ENCODE measurements at places on chromosomes 1 and 21. TPM values are rescaled to one million over a fixed set of nuclear protein-coding genes. Genes with fewer than 3 reads are reported as not detected.

- ATAC-seq, result no peak
These were observed 103.5 kb downstream of the RPE65 start for GRCh38 chr1:68346188-68346808.

- no peak for ATAC-seq
These were observed 13.8 kb downstream of the RGS4 start for GRCh38 chr1:163082971-163083370.

DNA sequence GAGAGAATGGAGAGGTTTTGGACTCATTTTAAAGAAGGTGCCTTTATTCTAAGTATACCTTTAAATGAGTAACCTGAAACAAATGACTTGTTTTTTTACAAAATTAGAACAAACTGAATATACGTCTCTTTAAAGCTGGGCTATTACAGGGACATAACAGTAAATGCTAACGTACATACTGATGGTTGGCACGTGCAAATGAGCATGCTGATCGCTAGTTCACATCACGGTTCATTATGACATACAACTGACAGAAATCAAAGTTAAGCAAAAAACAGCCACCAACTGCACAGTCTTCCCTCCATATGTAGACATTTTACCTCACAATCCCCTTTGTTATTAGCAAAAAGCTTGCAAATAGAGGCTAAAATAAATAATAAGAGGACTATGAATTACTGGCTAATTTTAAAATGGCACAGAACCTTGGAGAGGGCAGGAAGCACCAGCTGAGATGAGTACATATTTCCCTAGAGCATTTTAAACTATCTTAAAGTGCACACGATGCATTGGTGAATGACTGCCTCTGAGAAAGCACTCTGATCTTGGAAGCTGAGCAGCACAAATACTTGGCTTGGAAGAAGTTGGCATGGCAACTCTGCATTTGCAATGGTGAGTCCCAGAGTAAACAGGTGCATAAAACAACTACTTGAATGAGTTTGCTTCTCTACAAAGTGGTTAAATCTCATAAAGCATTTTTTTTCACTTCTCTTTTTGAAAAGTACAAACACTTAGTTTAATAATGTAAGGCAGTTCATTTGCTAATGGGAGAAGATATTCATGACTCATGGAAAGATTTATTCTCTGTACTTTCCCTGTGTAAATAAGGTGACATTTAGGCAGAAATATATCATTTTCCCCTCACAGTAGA is 204.7 kb downstream of the LHX8 start:
- peak; percentile 71 for ATAC-seq

GRCh38 chr1:119431836-119432235 is 16.9 kb downstream of the HSD3B2 start:
- ATAC-seq, result peak; percentile 61

GRCh38 chr1:59707178-59707791 is 107.5 kb upstream of the HOOK1 start:
- ATAC-seq, result peak; percentile 97

GRCh38 chr1:70355920-70356319 is 1.4 kb upstream of the ANKRD13C start:
- ATAC-seq, result no peak

GRCh38 chr1:183912265-183912886 is 107.5 kb downstream of the RGL1 start:
- no peak for ATAC-seq

DNA sequence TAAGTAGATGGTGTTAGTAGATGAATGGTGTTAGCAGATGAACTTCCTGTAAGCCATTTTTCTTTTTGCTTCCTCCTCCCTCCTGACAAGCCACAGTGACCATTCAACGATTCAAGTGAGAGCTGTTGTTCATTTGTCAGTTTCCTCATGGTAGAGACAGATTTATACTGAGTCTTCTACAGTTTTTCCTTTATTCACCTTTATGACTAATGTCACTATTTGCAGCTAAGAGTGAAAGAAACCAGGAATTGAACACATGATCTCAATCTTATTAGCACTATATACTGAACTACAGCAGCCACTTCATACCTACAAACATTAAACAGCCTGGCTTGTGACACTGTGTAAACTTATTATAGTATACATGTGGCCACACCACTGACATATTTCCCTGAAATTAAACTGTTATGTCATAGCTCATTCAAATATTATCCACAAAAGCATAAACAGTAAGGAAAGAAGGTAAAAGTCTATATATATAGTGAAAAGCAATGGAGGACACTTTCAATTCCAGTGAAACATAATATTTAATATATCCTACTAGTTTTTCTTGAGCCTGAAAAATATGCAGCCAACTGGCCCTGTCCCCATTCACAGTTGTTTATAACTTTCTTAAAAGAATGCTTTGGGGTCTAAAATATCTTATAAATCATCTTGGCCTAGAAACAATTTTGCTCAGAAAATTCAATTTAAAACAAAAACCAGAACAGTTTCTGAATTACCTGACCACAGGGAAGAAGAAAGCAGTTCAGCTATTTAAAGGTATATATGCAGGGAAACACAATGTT is 566.9 kb upstream of the ZRANB2 start:
- peak; percentile 38 for ATAC-seq

- no peak for ATAC-seq
These were observed 12.2 kb downstream of the ENO1 start for GRCh38 chr1:8866173-8866791.

- peak; percentile 37 for ATAC-seq
These were observed 153.8 kb upstream of the HMGB4 start for GRCh38 chr1:33709783-33710718.

DNA sequence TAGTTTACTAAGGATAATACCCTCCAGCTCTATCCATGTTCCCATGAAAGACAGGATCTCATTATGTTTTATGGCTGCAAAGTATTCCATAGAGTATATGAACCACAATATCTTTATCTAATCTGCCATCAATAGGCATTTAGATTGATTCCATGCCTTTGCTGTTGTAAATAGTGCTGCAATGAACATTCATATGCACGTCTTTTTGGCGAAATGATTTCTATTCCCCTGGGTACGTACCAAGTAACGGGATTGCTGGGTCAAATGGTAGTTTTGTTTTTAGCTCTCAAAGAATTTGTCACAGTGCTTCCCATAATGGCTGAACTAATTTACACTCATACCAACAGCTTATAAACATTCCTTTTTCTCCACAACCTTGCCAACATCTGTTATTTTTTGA is 750.9 kb downstream of the BRINP3 start:
- no peak for ATAC-seq

- ATAC-seq, result peak; percentile 77
These were observed 2.2 kb downstream of the CAMK1G start for GRCh38 chr1:209585672-209586071.

DNA sequence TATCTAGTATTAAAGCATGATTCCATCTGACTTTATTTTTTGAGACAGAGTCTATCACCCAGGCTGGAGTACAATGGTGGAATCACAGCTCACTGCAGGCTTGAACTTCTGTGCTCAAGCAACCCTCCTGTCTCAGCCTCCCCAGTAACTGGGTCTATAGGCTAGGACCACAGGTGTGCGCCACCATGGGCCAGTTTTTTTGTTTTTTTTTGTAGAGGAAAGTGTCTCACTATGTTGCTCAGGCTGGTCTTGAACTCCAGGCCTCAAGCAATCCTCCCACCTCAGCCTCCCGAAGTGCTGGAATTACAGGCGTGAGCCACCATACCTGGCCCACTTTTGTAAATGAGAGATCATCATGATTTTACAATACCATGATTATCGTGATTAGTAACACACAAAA is 9.2 kb downstream of the PPP1R15B start:
- ATAC-seq, result peak; percentile 23

DNA sequence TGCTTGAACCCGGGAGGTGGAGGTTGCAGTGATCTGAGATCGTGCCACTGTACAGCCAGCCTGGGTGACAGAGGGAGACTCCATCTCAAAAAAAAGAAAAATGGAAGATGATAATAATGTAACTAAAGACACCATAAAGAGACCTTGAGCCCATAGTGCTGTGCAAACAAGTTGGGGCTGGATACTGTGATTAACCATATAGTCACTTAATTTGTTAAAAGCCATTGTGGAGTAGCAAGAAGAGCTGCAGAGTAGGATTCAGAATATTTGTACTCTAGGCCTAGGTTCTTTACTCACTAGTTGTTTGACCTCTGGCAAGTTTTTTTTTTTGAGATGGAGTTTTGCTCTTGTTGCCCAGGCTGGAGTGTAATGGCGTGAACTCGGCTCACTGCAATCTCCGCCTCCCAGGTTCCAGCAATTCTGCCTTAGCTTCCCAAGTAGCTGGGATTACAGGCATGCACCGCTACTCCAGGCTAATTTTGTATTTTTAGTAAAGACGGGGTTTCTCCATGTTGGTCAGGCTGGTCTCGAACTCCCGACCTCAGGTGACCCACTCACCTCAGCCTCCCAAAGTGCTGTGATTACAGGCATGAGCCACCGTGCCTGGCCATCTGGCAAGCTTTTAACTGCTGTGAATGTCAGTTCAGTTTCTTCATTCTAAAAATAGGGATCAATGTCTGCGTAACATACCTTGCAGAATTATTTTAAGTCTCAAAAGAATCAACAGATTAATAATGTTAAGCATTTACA is 12.8 kb downstream of the CAP1 start:
- no peak for ATAC-seq

DNA sequence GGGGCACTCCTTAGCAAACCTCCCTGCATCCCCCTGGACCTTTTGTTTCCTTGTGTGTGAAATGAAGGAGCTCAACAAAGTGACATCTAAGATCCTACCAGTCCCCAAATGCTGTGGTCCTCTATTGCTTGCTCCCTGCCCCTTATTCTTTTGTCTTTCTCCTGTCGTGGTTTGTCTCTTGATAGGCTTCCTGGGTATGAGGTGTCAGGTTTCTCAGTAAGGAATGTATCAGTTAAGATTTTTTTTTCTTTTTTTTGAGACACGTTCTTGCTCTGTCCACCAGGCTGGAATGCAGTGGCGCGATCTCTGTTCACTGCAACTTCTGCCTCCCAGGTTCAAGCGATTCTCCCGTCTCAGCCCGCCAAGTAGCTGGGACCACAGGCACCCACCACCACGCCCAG is 16.8 kb downstream of the CNIH3 start:
- no peak for ATAC-seq

DNA sequence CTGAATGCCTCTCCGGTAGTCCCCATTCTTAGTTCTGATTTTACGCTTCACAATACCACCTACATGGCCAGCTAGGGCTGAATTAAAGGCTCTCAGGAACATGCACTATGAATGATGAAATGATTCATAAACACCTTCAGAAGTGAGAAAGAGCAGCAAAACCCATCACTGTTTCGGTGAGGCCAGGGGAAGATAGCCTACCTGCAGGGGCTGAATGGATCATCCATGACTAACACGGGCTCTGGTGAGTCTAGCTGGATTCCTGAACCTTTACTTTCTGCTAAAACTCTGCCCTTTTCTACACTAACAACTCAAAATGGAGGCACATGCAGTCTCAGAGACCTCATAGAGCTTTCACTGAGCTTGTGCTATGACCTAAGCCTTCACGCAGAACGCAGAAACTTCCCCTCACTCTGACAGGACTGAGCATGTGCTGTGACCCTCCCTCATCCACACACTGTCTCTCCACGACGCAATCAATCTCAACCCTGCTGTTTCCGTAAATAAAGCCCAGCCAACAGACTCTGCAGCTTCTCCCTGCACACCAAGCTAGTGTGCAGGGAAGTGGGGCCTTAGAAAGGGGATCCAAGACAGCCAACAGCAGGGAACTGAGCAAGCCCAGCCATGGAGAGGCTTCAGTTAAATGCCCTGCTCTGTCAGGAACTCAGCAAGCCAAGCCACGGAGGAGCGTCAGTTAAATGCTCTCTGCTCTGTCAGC is 207.8 kb downstream of the SLC45A1 start:
- peak; percentile 98 for ATAC-seq

GRCh38 chr1:34126486-34126885 is 38.5 kb downstream of the CSMD2 start:
- no peak for ATAC-seq

- ATAC-seq, result no peak
These were observed 105.6 kb downstream of the MIS18A start for GRCh38 chr21:32173121-32173724.

- ATAC-seq, result no peak
These were observed 22.8 kb upstream of the TIAM1 start for GRCh38 chr21:31366825-31367224.

GRCh38 chr1:218412171-218412570 is 67.0 kb downstream of the TGFB2 start:
- no peak for ATAC-seq

DNA sequence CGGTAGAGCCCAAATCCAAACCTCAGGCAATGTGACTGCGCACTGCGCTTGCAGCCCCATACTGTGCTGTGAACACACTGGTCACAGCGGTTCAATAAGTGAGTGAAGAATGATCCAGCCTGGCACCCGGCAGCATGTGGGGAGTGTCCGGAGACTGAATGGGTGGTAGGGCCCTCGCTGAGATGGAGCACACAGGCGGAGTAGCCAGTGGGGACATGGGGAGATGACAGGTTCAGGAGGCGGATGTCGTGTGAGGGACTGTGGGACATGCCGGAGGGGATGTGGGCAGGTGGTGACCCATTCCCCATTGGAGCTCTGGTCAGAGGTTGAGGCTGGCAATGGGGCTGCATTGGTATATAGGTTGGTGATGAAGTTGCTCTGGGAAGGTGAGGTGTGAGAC is 5.6 kb downstream of the SRARP start:
- ATAC-seq, result no peak

GRCh38 chr1:10225573-10225972 is 15.2 kb downstream of the KIF1B start:
- ATAC-seq, result no peak

GRCh38 chr1:109993885-109994284 is 9.3 kb downstream of the AHCYL1 start:
- ATAC-seq, result no peak

DNA sequence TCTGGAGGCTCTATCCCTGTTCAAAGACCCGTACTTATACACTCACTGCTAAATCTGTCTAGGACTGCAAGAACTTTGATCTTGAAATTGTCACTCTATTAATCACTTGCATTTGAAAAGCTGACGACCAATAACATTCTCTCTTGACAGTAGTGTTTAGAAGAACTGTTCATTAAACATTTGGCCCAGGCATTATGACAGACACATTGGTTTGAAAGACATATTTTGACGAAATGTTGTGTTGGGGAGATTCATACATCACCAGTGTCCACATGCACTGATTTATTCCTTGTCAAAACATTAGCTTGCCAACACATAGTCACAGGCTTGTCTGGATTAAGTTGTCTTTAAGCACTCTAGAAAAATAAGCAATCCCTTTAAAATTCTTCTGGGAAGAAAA is 951.3 kb downstream of the ADGRL2 start:
- no peak for ATAC-seq

- no peak for ATAC-seq
These were observed 211.1 kb downstream of the LRRC40 start for GRCh38 chr1:69994241-69994640.

- ATAC-seq, result no peak
These were observed 13.5 kb downstream of the DNAJC16 start for GRCh38 chr1:15540186-15540585.

GRCh38 chr1:2471159-2471471 is 5.0 kb upstream of the PLCH2 start:
- ATAC-seq, result no peak

Gene COG2
- total RNA-seq, result 44.2 TPM

Gene CASQ1
- total RNA-seq, result 0.62 TPM

Gene LCE1C
- not detected for total RNA-seq

Gene CNKSR1
- 5.2 TPM for total RNA-seq

Gene GSTM4
- total RNA-seq, result 6.5 TPM

Gene CNR2
- total RNA-seq, result not detected

Gene TLCD4
- total RNA-seq, result 2.4 TPM

Gene LRRC38
- 1.00 TPM for total RNA-seq

Gene CCDC190
- total RNA-seq, result 0.96 TPM

Measured in motor neuron (in vitro differentiated cells).